ENCODE measurements at places on chromosomes 1 and 21. TPM values are rescaled to one million over a fixed set of nuclear protein-coding genes. Genes with fewer than 3 reads are reported as not detected.

Gene PCAT6
- total RNA-seq: 1.5 TPM

Gene TUT4
- 130 TPM for total RNA-seq

Gene C4BPB
- total RNA-seq: 4.8 TPM

Gene ASCL5
- total RNA-seq: not detected

Gene RAB7B
- total RNA-seq: not detected

GRCh38 chr1:16178596-16179497 is 23.0 kb upstream of the EPHA2 start:
- DNase-seq: no peak

DNA sequence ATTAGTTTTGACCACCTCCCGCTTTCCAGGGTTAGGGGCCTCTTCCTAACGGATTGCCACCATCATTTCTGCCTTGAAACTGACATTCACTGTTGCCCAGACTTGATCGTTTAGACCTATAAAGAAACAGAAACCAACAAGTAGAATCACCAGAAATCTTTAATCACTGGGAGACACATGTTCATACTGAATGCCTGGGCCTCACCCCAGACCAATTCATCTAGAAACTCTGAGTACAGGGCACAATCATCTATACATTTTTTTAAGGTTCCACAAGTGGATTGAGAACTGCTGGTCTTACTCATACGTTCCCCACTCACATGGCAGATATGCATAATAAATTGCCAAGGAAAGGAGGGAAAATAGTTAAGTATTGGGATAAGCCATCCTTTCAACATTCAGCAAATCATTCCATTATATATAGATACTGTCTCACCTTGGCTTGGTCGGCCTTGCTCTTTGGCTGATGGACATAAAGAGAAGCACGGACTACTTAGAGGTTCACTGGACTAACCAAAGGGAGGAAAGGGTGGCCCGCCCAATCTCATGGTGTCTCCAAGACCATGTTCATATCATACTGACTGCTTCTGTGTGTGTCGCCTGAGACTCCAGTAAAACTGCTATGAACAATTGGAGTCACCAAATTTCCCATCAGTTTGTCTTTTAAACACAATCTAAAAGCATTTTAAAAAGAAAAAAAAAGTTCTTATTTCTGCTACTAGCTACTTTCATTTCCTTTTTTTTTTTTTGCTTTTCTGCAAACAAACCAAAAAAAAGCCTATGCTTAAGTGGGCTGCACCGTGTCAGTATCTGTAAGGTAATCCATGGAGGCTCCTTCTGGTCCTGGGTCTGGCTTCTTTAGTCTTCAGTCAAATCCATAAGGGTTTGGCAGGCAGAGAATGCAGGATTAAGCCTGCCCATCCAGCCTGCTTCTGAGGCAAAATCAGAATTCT is 9.4 kb upstream of the TARBP1 start:
- no peak for DNase-seq

DNA sequence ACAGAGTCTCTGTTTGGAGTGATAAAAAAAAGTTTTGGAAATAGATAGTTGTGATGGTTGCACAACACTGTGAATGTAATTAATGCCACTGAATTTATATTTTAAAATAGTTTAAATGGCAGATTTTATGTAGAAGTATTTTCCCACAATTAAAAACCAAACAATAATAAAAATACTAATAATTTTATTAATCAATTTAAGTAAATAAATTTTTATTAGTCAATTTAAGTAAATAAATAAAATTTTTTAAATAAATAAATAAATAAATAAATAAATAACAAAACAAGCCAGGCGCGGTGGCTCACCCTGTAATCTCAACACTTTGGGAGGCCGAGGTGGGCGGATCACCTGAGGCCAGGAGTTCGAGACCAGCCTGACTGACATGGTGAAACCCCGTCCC is 4.9 kb upstream of the KDF1 start:
- DNase-seq: no peak

- no peak for DNase-seq
Measured at GRCh38 chr1:89361681-89362080, 2.2 kb upstream of the GBP6 start.

GRCh38 chr1:44643721-44644334 is 30.5 kb downstream of the TMEM53 start:
- no peak for DNase-seq

DNA sequence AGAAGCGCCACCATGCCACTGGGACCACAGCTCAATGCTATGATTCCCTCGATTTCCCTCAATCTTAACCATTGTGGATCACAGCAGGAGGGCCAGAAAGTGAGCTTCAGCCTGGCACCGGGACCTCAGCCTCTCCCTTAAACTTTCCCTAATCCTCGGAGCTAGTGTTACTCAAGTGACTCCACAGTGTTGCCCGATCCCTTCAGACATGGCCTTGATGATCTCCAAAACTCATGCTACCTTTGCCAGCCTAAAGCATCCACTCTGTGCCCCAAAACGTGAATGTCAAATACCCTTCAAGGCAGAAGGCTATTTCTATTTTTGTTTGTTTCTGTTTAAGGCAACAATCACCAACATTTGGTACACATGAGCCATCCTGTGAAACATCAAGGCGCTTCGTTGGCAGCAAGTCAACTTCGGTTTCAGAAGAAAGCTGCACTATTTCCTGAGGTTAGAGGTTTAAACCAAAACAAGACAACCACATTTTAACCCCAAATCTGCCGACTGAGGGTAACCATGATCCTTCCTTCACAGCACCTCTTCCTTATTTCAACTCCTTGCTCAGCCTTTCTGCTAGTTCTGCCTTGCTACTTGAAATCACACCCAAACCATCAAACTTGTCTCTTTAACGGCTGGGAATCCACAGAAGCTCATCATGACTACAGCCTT is 94.4 kb upstream of the KRTAP19-8 start:
- DNase-seq: peak; percentile 77

GRCh38 chr1:17594690-17595601 is 55.4 kb downstream of the ARHGEF10L start:
- DNase-seq: no peak

DNA sequence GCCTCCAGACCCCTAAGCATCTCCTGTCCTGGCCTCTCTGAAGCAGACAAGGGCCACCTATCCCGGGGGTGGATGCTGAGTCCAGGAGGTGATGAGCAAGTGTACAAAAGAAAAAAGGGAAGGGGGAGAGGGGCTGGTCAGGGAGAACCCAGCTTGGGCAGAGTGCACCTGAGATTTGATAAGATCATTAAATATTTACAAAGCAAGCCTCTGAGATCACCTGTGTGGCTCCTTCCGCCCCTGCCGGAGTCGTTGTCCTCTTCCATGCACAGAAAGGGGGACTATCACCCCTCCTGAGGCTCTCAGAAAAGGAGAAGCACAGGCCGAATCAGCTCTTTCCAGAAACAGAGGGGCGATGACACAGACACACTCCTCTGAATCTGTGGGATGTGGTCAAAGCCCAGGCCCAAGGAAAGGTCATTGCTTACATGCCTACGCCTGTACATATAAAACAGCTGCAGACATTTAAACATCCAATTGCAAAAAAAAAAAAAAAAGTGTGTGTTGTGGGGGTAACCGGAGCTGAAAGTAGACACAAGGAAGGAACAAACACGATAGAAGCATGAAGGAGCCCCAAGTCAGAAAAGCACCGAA is 30.9 kb downstream of the PRSS38 start:
- no peak for DNase-seq

Measured in T-cell (primary cell).